ENCODE measurements at places on chromosomes 4 and X. TPM values are rescaled to one million over a fixed set of nuclear protein-coding genes. Genes with fewer than 3 reads are reported as not detected.

PITX2 gene
- total RNA-seq = 5.7 TPM

NCAPG gene
- total RNA-seq = 42.6 TPM

DNA sequence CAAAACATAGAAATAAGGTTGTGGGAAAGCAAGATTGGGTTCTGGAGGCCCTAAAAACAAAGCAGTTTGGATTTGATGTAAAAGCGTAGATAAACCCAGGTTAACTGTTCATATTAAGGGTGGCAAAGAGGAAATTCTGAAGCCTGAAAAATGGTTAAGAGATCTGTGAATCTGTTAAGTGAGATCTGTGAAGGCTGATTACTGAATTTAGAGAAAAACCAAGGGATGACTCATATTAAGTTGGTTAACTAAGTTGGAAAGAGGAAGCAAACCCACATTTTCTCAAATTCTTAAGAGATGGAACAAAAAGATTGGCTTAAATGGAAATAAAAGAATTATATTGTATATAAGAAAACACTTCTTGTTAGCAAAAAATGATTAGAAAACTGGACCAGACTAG, 22.8 kb downstream of the GPAT3 start:
- DNase-seq = no peak

- no peak for DNase-seq
These were observed 8.0 kb upstream of the KCNE5 start for GRCh38 chrX:109632906-109633504.

SPANXB1 gene
- 2.2 TPM for total RNA-seq

DNA sequence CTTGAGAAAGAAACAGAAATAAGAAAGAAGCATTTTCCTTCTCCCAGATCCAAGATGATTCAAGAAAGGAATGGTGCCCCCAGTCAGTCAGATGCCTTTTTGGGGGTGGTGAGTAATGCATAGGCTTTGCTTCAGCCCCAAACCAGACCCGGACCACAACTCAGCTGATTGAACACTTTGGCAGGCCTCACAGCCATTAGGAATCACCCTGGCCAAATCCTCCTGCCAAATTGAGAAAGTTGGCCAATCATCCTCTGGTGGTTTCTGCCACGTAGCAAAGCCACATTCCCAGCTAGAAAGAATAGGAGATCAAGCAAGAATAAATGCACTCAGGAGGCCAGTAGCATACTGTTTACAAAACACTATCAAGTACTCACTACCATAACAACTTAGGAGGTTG, 33.7 kb downstream of the FRMD7 start:
- no peak for DNase-seq

DNA sequence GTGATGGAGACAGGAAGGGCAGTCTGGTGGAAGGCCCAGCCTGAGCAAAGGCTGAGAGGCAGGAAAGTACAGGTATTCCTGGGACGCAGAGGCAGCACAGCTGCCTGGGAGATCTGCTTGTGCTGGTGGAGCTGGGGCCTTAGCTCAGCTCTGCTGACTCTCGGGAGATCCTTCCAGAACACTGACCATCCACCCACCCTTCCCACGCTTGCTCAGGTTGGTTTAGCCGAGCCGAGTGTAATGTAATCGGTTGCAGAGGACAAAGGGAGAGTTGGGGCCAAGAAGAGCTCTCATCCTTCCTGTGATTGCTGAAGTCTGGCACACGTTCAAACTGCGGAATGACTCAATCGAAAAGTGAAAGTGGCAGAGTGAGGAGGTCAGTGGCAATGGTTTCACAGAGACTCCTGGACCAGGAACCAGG, 43.1 kb upstream of the GPR78 start:
- peak; percentile 90 for DNase-seq

- no peak for DNase-seq
These were observed 891 bp downstream of the CISD2 start for GRCh38 chr4:102869569-102870197.

ZCCHC18 gene
- total RNA-seq = 2.1 TPM

DNA sequence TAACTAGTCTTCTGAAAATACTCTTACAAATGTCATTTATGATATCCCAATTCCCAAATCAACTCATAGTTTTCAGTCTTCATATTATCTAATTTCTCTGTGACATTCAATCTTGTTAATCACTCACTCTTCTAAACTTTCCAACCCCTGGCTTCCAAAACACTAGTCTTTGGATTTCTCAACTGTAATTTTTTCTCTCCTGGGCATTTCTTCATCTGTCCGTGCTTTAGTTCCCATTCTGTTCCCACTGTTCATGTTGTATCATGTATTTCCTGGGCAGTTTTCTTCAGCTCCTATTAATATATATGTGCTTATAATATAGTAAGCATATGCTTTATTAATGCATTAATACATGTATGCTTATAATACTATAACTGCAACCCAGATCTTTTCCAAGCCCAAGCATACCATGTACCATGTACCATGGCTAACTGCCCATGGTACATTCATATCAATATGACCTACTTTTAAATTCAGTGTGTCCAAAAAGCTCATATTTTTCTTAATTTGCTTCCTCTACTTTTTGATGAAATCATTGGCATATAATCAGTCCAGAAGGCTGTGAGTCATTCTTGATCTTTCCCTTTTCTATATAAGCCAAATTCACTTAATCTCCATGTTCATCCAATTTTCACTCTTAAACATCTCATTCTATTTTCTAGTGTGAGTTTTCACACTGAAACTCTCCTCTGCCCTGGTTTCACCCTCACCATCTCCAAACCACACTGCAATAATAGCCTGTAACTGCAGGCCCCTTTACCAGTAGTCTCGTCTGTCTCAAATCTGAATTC, 21.3 kb upstream of the GK2 start:
- DNase-seq = no peak

GRCh38 chrX:3549411-3549911, 164.0 kb downstream of the PRKX start:
- peak; percentile 38 for DNase-seq

DNA sequence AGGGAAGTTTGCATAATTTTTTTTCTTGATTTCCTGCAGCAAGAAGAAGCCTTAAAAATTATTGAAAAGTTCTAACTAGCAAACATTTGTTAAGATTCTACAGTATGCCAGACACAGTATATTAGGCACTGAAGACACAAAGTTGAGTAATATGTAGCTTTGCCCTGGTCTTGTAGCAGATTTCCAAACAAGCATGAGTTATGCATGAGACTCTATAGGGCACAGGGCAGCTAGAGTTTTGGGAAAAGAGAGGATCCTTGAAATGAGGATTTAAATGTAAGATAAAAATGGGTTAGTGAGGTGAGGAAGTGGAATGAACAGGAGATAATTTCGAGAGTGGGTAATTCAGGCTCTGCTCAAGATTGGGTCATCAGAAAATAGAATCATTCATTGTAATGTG, 8.6 kb upstream of the GPRIN3 start:
- DNase-seq = no peak

- no peak for DNase-seq
These were observed 46.3 kb upstream of the ARHGEF6 start for GRCh38 chrX:136827026-136827425.

- DNase-seq = no peak
These were observed 52.2 kb downstream of the AFAP1 start for GRCh38 chr4:7887436-7887835.

DNA sequence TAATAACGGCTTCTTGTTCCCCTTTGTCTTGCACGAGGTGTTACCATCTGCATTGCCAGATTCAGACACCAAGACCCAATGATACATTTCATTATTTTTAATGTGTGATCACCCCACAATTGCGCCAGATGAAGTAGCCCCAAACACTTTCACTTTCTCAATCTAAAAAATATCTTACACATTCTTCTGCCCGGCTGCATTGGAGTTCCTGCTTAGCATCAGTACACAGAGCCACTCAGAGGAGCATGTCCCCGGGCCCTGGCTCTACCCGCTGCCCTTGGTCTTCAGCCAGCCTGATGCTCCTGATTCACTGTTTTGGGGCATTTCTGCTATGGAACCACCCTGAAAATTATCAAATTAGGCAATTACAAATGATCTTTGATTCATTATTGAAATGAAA, 66.0 kb upstream of the TENM3 start:
- peak; percentile 37 for DNase-seq

CCNB3 gene
- 0.66 TPM for total RNA-seq

GRCh38 chr4:23891064-23891421, 1.2 kb upstream of the PPARGC1A start:
- no peak for DNase-seq

DNA sequence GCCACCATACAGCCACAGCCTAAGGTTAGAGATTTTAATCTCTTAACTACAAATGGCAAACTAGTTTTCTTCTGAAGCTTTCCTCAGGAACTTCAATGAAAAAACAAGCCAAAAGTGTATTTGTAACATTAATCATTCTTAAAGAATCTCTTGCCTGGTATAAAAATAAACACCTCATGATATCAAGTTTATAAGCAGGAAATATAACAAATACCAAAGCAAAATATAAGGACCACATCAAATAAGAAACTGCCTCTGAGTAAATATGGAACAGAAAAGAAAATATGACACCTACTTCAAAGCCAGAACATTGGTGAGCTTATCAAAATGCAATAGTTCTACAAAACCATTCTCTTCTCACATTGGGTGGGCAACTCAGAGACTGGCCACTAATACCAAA, 89.9 kb downstream of the GPC4 start:
- no peak for DNase-seq

- peak; percentile 7 for DNase-seq
These were observed 108.8 kb downstream of the DDIT4L start for GRCh38 chr4:100081491-100081890.

GRCh38 chrX:119455264-119455663, 13.0 kb upstream of the SLC25A5 start:
- DNase-seq = no peak

- DNase-seq = no peak
These were observed 4.5 kb upstream of the C1QTNF7 start for GRCh38 chr4:15423285-15423711.

All from H4 (cell line).